ENCODE measurements at places on chromosomes 16 and 17.
A peak's percentile ranks its signal among the peaks of the same experiment; 100 is the strongest.

DNA sequence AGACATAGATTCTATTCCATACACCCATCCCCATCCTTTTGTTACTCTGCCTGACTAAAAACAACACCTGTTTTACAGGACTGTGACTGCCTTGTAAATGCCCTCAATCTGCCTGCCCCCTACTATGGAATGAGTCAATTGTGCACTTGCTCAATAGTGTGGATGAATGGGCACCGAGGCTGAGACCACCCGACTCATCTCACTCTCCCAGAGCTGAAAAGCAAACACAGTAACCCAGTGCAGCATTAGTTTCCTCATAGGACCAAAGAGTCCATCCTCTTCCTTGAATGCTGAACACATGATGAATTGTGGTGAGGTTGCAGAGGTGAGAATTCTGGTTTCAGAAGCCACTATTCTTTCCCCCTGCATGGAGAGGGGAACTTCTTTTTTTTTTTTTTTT, 233.7 kb downstream of the ZFHX3 start:
- no peak for DNase-seq

- DNase-seq = no peak
Measured at GRCh38 chr17:10793816-10794215, 10.1 kb downstream of the TMEM238L start.

- DNase-seq = no peak
Measured at GRCh38 chr17:34248511-34249024, 6.5 kb upstream of the CCL2 start.

DNA sequence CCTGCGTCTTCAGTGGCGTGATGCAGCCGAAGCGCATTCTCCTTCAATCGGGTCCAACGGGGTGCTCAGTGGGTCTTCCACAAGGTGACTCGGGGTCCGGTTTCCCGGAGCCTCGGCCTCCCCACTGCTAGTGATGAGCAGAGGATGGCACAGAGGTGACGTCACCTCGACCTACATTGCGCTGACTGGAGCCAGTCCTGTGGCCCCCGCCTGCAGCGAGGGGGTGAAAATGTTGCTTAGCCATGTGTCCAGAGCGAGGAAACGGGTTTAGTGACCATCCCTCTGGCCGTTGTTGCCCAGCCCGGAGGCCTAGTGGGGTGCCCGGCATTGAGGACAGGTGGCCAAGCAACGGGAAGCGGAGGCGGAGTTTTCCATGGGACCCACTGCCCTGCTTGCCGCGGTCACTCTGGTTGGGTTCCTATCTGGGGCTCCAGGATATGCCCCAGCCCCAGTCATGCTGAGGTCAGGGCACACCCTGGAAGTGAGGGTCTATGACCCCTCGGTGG, 190.6 kb upstream of the CIBAR2 start:
- no peak for DNase-seq

- no peak for DNase-seq
Measured at GRCh38 chr16:19118938-19119431, 5.2 kb downstream of the ITPRIPL2 start.

GRCh38 chr17:62140836-62141235, 75.8 kb upstream of the MED13 start:
- no peak for DNase-seq

DNA sequence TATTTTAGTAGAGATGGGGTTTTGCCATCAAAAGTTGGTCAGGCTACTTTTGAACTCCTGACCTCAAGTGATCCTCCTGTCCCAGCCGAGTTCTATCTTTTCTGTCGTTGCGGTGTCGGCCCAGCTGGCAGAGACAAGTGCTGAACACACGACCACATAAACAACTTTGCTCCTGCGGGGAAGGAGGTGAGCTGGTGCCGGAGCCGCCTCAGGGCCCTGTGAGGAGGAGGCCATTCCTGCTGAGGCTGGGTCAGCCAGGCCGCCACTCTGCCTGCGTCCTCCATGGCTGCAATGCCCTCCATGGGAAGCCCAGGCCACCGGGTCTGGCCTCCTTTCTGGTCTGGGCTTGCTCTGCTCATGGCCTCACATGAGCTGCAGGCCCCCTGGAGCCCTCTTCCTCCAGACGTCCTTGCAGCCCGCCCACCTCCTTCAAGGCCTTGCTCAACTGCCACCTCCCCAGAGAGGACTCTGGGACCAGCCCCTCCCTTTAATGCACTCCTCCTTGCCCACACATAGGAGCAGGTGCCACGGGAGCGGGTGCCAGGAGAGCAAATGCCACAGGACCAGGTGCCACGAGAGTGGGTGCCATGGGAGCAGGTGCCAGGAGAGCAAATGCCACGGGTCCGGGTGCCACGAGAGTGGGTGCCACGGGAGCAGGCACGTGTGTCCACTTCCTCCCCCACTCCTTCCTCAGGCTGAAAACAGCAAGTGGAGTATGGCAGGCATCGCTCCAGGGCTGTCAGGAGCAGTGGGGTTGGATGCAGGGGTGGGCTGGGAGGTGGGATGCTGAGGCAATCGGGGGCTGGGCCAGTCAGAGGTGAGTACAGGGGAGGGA, 28.4 kb upstream of the CBFA2T3 start:
- DNase-seq = no peak

DNA sequence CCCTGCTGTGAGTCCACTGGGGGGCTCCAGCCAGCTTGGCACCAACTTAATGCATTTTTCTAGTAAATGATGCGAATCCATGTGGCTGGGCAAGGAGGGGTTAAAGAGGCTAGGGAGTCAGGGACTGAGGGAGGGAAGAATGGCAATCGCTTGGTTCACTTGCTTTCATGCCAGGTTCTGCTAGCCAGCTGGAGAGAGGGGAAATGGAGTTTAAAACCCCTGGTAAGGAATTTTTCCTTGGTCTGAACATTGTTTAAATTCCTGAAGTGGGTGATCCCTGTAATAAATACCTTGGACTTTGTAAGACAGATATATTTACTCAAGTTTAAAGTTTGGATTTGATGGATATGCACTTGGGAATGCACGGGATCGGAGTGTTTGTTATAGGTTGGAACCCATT, 22.8 kb downstream of the ANKFN1 start:
- DNase-seq = no peak

GRCh38 chr17:62090868-62091267, 25.8 kb upstream of the MED13 start:
- no peak for DNase-seq

DNA sequence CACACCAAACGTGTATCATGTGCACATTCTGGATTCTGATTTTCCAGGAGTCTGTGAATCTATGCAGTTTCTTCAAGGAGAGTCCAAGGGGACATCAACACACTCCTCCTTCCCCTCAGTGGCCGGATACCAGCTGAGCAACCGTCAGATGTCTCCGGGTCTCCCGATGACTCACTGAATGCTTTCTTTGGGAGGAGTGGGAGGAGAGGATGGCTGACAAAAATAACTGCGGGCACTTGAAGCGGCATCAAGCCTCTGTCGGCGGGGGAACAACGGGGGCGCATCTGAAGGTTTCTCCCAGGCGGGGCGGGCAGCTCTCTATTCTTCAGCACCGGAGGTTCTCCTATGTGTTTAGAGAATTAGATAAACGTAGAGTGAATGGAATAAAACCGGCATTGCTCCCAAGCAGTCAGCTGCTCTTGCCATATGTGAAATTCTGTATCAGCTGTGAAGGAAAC, 24.6 kb upstream of the LRRC75A start:
- no peak for DNase-seq

- no peak for DNase-seq
Measured at GRCh38 chr16:57184887-57185445, 873 bp downstream of the PSME3IP1 start.

- DNase-seq = no peak
Measured at GRCh38 chr16:12348733-12349704, 372.5 kb downstream of the SNX29 start.

DNA sequence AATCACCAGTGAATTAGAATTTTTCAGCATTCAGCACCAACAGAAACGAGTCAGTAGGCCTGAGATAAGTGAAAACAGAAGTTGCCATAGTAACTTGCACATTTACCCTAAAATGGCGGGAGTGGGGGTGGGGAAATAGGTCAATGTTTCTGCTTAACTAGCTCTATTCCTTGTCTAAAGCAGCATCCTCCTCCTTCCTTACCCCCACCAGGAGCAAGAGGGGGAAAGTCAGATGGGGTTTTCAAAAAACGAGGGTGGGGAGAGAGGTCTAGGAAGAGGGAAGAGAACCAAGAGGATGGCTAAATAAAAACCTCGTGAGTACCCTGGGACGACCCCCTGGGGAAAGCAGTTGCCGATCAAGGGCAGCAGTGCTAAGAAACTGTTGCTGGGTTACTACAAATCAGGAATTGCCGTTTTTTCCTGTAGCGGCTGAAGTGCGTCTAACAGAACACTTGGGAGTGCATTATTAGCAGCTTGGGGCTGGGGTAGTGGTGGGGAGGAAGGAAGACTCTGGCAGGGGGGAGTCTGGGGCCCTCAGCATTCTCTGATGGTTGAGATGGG, 34.4 kb upstream of the MNT start:
- DNase-seq = no peak

DNA sequence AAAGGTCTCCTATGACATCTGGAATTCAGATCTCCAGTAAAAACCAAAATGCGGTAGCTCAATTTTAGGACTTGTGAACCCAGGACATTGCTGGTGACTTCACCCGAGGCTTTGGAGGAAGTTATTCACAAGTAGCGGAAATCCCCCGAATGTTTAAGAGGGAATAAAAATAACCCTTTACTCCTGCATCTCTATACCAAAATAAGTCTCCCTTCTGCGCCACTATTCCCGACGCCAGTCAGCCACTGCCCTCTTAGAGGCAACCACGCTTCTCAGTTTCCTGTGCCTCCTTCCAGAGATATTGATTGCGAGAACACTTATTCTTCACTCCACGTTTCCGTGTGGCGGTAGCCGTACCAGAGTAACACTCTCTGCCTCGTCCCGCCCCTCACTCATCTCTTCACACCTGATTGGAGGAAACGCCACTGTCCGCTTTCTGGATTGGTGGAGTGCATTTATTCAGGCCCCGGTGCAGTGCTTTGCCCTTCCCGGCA, 27.4 kb downstream of the EMP2 start:
- peak; percentile 21 for DNase-seq

- no peak for DNase-seq
Measured at GRCh38 chr16:66069587-66069986, 296.9 kb upstream of the CDH5 start.

GRCh38 chr17:76462556-76463290, 4.7 kb upstream of the AANAT start:
- DNase-seq = no peak

- no peak for DNase-seq
Measured at GRCh38 chr16:12054868-12055267, 78.3 kb downstream of the SNX29 start.

DNA sequence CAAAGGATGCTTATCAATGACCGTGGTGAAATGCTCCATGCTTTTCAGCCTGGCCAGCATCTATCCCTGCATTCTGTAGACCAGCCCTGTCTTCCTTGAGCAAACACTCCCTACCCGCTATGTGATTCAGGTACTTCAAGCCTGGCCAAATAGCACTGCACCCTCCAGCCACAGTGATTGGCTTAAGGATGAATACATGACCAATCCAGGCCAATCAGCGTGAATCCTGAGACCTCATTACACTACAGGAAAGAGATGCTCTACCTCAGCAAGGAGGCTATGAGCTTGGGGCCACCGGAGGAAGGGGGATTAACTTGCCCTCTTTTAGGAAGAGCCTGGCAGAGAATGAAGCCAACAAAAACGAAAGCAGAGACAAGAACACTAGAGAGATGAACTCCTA, 162.5 kb downstream of the ZNF423 start:
- no peak for DNase-seq

DNA sequence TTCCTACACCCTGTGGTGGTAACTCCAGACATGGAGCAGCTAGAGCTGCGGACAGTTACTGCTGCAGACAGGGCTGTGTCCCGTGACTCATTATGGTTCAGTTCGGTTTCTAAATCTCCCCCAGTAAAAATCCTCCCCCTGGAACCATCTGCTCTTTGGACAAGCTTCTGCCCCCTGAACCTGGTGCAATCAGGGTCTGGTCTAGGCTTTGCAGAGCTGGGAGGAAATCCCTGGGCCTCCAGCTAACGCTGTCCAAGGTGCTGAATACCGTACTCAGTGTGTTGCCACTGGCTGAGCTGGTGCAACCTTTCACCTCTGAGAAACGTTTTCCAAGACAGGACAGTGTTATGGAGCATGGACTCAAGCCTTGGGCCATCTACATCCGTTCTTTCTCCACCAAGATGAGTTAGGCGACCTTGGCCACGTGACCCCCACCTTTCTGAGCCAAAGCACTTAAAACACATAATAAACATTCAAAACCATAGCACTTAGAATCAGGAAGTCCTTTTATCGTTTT, 142.0 kb downstream of the CPPED1 start:
- no peak for DNase-seq

DNA sequence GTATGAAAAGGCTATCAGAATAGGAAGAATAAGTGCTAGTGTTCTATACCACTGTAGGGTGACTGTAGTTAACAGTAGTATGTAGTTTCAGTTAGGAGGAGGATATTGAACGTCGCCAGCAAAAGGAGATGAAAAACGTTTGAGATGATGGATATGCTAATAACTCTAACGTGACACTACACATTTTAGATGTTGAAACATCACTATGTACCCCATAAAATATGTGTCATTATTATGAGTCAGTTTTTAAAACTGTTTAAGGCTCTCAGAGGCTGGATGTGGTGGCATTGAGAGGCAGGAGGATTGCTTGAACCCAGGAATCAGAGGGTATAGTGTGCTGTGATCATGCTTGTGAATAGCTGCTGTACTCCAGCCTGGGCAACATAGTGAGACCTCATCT, 31.8 kb downstream of the UBN1 start:
- no peak for DNase-seq

GRCh38 chr17:2151358-2152033, 96.6 kb downstream of the HIC1 start:
- no peak for DNase-seq

GRCh38 chr16:78271981-78272380, 172.5 kb downstream of the WWOX start:
- DNase-seq = no peak

GRCh38 chr17:19897903-19898302, 30.2 kb upstream of the ULK2 start:
- DNase-seq = no peak

- no peak for DNase-seq
Measured at GRCh38 chr17:17824119-17824782, 12.5 kb downstream of the SREBF1 start.

GRCh38 chr17:82021107-82021899, 1.4 kb downstream of the CENPX start:
- no peak for DNase-seq

Data from activated CD8-positive, alpha-beta memory T cell treated with anti-CD3 and anti-CD28 coated beads for 4 hours (primary cell).